ENCODE measurements at places on chromosomes 6 and 20.

GRCh38 chr20:5991623-5992441, 41.4 kb downstream of the MCM8 start:
- DNase-seq = no peak

GRCh38 chr20:23782366-23782983, 31.7 kb upstream of the CST1 start:
- DNase-seq = peak; percentile 66

- DNase-seq = no peak
These were observed 12.7 kb downstream of the EXOC2 start for GRCh38 chr6:680251-680650.

GRCh38 chr20:43188234-43188653, 1.5 kb downstream of the PTPRT start:
- DNase-seq = no peak

DNA sequence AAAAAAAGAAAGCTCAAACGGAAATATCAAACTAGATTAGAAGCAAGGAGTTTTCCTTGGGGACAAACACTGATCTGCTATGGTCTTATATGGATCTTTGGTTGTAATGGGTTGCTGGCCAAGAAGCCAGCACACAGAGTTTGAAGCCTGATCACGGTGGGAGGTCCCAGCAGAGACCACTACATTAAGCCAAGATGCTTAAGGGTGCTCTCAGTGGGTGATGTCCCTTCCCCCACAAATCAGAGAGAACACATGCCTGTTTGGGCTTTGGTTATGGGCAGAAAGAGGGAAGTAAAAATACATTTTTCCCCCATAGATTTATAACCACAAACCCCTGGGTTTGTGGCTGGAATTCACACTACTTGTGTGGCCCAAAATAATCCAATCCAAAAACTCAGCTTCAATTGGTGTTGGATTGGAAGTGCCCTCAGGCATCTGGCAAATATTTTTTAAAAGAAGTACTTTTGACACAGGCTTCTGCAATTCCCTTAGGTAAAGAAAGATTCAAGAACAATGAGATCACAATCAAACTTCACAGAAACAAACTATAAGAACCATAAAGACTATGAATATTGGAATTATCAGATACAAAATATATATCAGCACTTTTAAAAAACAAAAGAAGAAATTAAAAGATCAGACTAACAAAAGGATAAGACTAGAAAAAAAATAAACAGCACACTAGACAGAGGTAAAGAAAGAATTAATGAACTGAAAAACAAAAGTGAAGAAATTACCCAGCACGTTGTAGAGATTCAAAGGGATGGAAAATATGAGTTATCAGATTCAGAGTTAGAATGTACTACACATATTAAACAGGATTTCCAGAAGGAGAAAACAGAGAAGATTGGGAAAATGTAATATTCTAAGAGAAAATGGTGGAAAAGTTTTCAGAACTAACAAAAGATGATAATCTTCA, 44.7 kb downstream of the ESF1 start:
- DNase-seq = no peak

- no peak for DNase-seq
These were observed 734.9 kb upstream of the FLRT3 start for GRCh38 chr20:15072316-15072715.

- no peak for DNase-seq
These were observed 25.9 kb upstream of the GTSF1L start for GRCh38 chr20:43752561-43753301.

DNA sequence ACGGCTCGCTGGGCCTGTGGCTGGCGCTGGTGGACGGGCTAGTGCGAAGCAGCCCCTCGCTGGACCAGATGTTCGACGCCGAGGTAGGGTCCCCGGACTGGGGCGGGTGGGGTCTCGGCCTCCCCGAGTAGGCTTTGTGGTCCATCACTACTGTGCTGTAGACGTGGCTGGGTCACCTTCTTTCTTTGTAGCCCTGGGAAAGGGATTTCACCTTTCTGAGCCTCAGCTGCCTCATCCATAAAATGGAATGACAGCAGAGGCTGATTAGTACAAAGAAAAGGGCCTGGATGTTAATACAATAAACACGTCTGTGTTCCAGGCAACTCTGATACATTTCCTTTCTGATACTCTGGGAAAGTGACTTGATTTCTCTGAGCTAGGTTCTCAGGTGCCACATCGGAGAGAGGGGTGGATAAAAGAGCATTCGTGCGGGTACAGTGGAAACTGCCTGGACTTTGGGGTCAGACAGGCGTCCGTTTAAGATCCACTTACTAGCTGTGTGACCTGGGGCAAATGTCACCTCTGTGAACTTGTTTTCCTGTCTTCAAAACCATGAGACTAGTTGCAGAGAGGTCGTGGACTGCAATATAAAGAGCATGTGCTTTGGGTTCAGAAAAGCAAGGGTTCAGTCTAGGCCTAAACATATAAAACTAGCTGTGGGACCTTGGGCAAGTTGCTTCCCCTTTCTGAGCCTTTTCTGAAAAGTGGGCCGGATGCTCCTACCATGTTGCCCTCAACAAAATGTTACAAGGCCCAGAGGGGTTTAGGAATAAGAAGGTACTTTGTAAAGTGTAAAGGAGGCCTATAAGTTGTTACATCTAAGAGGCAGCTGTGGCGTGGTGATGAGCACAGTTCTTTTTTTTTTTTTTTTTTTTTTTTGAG, 896 bp downstream of the SYS1 start:
- DNase-seq = no peak

GRCh38 chr20:32527447-32528055, 57.6 kb downstream of the NOL4L start:
- DNase-seq = no peak

- no peak for DNase-seq
These were observed 38.5 kb downstream of the DLGAP4 start for GRCh38 chr20:36344517-36345132.

DNA sequence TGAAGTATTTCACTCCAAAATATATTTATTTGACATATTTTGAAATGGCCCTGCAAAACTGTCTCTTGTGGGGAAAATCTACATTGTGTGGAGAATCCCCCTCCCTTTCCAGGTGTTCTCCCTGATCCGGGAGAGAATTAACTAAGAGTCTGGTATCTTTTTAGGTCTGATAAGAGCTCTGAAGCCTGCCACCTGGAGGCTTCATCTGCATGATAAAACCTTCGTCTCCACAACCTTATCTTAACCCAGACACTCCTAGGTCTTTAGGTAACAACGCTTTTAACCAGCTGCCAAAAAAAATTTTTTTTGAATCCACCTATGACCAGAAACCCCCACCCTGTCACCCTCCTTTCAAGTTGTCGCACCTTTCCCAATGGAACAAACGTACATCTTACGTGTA, 43.0 kb downstream of the FAM184A start:
- DNase-seq = no peak

- DNase-seq = no peak
These were observed 23.3 kb upstream of the BMP2 start for GRCh38 chr20:6744180-6744579.

GRCh38 chr20:63696628-63697356, at the start of gene TNFRSF6B:
Gene TNFRSF6B, plus strand, starts transcription at chr20:63696652. Its CDS starts 116 bp downstream, at chr20:63696768.
- DNase-seq = no peak

- DNase-seq = no peak
These were observed 192.7 kb downstream of the RNF144B start for GRCh38 chr6:18579869-18580268.

- DNase-seq = no peak
These were observed 41.9 kb downstream of the TULP4 start for GRCh38 chr6:158353883-158354877.

- DNase-seq = no peak
These were observed 21.6 kb downstream of the EYA4 start for GRCh38 chr6:133262804-133263203.

DNA sequence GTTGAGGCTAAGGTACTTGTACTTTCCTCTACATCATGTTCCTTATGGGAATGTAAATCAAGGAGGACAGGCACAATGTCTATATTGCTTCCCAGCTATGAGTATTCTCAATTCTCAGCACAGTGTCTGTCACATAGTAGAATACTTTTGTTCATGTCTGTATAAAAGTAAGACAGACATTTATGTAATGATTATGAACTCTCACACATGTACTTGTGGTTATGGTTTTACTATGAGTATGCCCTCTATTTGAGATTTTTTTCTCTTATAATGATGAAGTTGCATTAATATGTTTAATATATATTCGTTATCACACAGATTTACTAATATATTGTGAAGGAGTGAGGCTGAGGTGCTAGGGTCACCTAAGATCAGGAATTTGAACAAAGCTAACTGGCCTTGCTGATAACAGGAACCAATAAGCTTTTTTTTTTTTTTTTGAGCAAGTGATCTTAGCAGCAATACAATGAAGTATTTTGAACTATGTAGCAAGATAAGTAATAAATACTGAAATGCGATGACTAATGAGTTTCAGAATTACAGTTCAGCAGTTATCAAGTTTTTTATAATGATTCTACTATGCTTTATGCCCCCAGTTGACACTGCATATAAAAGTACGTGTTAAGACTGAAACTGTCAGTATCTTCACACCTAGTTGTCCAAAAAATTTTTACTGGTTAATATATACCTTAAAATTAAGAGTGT, 623.1 kb downstream of the HTR1B start:
- no peak for DNase-seq

DNA sequence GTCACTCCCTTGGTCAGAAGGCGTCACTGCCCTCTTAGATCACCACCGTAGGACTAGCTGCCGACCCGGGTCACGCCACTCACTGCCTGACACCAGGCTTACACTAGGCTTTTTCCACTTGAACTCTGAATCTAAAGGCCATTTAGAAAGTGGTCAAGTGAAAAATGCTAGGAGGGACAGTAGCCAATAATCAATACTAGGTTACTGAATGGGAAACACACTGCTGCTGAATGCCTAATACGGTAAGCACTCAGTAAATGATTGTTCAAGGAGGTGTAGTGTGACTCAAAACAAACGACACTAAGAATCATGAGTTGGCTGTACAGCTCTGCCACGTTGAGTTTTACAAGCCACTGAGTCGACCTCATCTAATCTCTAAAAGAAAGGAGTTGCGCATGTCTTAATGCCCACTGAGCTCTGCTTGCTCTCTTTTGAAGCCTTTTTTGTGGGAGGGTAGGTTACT, 760 bp upstream of the IBTK start:
- DNase-seq = peak; percentile 65

GRCh38 chr20:60877071-60877857, 374.8 kb upstream of the CDH4 start:
- peak; percentile 16 for DNase-seq

DNA sequence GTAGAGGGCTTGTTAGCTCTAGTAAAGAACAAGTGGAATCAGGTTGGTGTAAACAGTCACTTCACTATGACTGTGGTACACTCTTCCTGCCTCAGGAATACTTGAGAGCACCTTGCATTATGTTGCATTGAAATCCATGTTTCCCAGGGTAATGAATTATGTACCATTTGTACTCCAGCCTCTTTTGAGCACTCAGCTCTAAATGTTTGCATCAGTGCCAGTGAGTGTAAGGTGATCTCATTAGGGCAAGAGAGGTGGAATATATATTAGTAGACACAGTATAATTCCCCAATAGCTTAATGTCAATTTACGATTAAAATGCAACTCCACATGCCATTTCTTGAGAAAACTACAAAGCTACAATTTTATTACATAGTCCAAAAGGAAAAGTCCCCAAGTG, 319.6 kb upstream of the POU3F2 start:
- no peak for DNase-seq

GRCh38 chr6:133894795-133895358, 6.0 kb downstream of the TCF21 start:
- DNase-seq = no peak

GRCh38 chr6:5672581-5673011, 334.1 kb downstream of the NRN1 start:
- no peak for DNase-seq

- DNase-seq = no peak
These were observed 123.9 kb downstream of the MAP3K4 start for GRCh38 chr6:161115468-161115867.

DNA sequence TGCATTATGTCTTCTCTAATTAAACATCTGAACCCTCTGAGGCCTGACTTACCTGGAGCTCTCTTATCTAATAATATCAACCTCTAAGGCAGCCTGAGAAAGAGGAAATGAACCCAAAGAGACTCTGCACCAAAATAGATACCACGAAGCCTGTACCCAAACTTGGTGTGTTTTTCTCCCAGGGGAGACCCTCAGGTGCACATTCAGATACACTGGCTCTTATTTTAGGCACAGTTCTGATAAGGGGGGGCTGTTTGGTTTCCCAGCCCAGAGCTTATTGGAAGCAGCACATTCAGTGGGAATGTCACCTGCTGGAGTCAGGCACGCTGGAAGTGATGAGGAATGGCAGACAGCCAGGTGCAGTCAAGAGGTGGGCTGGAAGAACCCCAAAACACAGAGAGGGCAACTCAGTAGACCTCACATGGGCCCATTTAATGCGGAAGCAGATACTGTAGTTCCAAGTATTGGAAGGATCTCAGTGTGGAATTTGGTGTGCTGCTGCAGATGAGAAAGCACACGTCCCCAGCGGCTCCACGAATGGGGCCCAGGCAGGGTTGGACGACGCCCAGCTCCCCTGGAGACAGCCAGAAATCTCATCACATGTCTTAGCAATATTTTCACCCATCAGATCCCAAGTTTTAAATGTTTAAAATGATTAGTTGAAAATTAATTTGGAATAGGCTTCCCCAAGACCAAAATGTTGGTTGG, 9.7 kb upstream of the CCR6 start:
- DNase-seq = no peak

DNA sequence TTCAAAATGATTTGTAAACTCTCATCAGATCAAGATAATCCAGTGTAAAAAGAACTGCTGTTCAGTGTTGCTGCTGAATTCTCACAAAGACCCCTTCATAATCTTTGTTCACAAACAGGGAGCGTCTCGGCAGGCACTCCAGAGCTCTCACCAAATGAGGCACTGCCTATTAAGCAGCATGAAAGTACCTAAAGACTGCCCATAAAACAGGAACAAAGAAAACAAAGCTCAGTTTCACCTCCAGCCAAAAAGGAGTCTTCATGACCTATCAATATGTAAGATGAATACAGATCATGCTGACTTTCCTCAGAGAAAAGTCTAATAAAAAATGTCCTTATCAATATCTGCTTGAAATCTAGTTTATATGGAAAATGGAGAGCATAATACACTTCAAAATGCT, 41.8 kb downstream of the GPR63 start:
- DNase-seq = no peak

All from WERI-Rb-1 (cell line).